ENCODE measurements at places on chromosomes 11 and 22.

- DNase-seq = no peak
Measured at GRCh38 chr22:32976506-32976905, 81.7 kb downstream of the SYN3 start.

DNA sequence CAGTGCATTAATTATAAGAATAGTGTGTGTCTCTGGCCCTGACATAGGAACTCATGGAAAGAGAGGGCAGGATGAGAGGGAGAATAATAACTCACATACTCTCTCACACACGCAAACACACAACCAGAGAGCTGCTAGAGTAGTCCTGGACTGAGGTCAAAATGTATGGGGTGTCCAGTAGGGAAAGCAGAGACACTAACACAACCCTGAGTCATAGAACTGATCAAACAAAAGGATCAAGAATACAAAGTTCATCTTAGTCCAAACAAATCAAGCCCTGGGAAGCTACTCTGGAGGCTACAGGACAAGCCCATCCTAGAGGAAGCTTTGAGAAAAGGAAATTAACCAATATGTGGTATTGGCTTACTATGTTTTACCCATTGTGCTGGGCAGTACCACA lies 178.5 kb upstream of the GUCY1A2 start:
- no peak for DNase-seq

DNA sequence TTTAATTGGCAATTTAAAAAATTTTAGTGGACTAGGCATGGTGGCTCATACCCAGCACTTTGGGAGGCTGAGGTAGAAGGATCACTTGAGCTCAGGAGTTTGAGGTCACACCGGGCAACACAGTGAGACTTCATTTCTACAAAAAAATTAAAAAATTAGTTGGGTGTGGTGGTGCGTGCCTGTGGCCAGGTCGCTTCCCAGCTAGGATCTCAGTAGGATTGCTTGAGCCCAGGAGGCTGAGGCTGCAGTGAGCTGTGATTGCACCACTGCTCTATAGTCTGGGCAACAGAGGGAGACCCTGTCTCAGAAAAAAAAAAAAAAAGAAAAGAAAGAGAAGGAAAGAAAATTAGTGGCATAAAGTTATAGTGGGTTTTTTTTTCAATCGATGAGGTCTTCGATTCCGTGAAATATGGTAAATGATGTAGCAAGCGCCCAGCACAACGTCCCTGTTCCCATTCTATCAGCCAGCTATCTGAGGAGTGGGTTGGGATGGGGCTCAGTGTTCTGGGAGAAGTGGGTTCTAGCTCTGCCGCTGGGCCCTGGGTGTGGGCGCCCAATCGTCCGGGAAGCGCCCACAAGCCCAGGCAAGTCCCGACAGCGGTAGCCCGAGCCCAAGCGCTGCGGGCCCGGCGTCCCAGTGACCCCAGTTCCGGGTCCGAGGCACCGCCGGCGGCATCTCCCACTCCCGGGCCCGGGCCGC lies 1.4 kb downstream of the FOSL1 start:
- DNase-seq = no peak

GRCh38 chr11:16841481-16841880 lies 103.0 kb downstream of the C11orf58 start:
- DNase-seq = no peak

DNA sequence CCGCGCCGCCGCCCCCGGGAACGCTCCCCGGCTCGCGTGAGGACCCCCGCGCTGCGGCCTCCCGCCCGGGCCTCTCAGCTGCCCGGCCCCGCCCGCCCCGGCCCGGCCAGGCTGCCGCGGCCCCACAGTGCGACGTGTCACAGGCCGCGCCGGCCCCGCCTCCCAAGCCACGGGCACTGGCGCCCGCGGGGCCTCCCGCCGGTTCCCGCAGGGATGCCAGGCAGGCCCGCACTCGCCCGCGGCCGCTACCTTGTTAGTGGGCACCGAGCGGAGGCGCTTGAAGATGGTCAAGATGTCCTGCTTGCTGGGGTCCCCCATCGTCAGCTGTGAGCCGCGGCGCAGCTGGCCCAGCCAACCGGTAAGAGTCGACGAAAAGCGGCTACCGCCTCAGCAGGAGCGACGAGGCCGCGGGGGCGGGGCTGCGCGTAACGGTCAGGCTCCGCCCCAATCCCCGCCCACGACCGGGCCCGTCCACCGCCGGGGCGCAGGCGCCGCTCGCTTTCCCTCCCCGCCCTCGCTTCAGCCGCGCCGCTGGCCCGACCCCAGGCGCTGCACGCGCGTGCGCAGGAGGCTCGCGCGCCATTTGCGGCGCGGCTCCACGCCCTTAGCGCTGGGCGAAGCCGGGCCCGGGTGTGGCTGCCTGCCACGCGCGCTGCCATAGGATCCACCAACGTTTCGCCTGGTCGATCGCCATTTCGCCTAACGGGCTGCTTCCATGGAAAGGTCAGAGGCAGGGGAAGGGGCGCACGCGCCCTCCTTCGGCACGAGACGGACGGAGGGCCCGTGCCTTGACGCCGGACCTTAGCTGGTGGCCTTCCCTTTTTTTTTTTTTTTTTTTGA lies at the start of gene ARFGAP3:
ARFGAP3 (minus strand) TSS at position 409 of the 840 bp plus-strand sequence; CDS start at position 318, 91 bp downstream.
- DNase-seq = peak; percentile 97

DNA sequence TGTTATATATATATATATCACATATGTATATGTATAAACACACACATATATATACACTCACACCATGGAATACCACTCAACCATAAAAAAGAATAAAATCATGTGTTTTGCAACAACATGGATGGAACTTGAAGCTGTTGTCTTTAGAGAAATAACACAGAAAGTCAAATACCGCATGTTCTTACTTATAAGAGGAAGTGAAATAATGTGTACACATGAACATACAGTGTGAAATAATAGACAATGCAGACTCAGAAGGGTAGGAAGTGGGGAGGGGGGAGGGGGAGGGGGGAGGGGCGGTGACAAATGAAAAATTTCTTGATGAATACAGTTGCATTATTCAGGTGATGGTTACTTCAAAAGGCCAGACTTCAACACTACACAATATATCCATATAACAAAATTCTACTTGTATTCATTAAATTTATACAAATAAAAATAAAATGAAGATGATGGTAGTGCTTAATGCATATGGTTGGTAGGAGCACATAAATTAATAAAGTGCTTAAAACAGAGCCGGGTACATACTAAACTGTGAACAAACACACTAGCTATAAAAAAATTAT lies 5.8 kb upstream of the OR5B2 start:
- DNase-seq = no peak

DNA sequence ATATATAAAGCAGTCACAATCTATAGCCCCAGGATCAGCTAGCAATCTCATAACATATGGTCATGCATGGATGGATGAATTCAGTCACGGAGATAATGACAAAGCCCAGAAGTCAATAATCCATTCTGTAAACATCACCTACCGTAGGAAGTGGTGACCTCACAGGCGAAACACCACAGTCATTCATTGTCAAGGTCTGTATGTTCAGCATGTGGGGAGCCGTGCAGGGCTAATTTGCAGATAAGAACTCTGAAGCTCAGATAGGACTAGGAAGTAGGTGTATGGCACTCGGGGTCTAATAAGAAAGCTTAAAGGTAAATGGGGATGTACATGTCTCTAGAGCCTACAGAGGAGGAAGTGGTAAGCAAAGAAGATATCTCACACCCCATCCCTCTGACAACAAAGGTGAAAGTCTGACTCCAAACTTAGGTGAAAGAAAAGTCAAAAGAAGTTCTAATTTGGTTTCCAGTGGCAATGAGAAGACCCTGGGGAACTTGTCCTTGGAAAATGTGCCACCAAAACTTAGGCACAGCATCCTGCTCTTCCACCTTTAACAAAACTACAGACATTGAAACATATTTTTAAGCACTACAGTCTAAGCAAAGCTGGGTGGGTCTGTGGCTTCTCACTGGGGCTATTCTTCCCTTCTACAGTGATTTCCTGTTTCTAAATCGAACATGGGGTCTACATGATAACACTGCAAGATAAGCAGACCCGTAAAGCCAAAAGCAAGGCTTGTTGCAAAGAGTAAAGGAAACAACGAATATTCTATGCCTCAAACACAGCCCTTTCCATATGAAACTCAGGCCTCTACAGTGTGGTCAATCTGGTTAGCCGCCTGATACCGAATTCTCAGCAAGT lies 5.2 kb downstream of the CRTAM start:
- DNase-seq = peak; percentile 22

Measured in activated naive CD4-positive, alpha-beta T cell treated with anti-CD3 and anti-CD28 coated beads, Interleukin-2, amount 50 U/mL, for 72 hours (primary cell).